ENCODE measurements at places on chromosomes 7 and 10.

DNA sequence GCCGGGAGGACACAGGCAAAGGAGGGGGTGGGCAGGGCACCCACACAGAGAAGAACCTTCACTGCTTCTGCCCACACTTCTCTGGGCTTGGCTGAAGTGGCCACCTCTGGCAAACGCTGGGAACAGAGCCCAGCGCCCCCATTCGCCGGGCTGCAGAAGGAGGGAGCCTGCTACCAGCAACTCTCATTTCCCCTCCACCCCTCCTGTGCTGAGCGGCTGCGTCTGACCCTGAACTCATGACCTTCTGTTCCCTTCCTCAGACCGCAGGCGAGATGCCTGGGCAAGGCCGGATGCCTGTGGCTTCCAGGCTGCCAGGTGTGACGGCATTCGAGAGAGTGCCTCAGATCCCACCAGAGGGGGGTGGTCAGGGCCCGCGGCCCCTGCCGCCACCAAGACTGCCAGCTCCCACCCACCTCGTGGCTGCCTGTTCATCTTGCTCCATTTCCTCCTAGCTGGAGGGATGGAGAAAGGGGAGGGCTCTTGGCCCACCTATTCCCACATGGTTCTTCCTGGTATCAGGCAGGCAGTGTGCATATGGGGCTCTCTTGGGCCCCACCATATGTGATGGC is 19.8 kb downstream of the DNAJB12 start:
- DNase-seq: peak; percentile 94

DNA sequence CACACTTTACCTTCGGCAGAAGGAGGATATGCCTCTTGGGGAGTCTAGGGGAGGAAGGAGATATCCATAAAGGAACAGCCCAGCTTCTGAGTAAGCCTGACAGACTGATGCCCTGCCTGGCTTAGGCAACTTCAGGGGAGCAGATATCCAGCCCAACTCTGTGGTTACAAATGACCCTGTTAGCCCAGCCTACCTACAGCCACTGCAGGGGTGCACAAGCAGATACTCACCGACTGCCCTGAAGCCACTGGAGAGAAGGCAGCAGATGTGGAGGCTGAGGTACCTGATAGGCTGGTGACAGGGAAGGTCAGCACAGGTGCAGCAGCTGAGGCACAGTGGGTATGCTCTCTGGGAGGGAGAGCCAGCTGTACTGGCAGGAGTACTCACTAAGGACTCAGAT is 770.2 kb downstream of the GRID1 start:
- no peak for DNase-seq

DNA sequence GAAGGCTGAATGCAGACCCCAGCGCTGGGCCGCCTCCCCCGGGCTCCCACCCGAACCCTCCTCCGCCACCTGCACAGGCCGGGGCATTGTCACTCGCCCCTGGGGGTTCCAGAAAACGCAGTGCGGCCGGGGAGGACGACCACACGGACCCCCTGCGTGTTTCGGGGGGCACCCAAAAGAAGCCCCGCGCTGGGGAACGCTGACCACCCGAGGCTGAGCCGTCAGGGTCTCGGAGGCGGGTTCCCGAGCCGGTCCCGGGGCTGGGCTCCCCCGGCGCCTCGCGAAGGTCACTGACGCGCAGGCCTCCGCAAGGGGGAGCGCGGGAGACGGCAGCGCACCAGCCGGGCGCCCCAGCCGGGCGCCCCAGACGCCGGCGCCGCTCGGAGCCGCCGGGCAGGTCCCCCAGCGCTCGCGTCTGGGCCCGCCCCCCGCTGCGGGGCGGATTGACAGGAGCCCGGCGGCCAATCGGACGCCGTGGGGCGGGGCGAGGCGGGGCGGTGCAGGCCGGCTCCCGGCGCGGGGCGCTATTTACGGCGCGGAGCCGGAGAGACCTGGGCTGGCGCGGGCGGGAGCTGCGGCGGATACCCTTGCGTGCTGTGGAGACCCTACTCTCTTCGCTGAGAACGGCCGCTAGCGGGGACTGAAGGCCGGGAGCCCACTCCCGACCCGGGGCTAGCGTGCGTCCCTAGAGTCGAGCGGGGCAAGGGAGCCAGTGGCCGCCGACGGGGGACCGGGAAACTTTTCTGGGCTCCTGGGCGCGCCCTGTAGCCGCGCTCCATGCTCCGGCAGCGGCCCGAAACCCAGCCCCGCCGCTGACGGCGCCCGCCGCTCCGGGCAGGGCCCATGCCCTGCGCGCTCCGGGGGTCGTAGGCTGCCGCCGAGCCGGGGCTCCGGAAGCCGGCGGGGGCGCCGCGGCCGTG is at the start of gene BAMBI:
TSS of gene BAMBI (plus strand) at position 554 of the 920 bp plus-strand sequence. CDS start 377 bp downstream, outside the sequence.
- peak; percentile 89 for DNase-seq

- DNase-seq: no peak
These were observed 291.7 kb downstream of the DNAJB6 start for GRCh38 chr7:157628456-157628855.

DNA sequence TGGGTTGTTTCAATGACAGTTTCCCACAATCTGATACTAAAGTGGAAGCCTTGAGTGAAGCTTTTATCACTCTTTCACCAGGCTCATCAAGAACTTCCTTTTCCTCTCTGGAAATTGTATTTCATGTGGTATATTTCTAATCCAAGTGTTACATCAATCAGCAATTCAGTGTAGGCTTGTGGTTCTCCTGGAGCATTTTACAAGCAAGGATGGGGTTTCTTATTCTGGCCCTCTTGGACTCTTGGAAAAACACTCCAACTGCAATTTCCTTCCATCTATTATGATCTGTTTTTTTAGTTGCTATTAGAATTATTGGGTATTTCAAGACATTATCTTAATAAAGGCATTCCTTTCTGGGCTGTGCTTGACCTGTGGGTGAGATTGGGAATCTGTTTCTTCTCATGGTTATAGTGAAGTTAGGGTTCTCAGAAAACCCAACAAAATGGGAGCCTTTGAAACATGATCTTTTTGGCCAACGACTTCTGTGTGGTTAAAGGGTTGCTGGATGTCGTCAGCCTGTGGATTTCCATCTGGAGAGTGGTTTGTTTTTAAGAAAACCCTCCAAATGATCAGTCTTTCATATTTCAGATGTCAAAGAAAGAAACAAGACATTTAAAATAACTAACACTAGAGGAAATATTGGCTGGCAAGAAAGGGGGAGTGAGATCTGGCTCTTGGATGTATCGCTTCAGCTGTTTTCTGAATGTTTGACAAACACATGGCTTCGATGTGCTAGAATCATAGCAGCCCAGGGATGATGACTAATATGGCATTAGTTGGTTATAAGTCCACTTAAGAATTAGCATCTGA is 540.2 kb downstream of the LRMDA start:
- DNase-seq: no peak

DNA sequence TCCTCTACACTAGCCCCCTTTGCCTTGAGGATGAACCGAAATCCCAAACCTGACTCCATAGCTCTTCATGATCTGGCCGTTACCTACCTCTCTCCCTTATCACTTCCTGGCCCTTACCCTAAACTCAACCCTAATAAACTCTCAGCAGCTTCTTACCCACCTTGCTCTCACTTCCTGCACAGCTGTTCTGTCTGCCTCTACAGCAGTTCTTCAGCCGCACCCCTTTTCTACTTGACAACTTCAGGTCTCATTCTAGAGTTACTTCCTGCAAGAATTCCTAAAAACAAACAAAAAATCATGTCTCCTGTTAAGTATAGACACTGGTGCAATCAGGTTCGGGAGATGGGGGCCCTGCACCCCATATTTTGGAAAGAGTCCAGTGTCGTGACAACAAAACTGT is 239.9 kb upstream of the CELF2 start:
- DNase-seq: no peak

GRCh38 chr7:131568510-131568909 is 12.1 kb upstream of the PODXL start:
- no peak for DNase-seq

DNA sequence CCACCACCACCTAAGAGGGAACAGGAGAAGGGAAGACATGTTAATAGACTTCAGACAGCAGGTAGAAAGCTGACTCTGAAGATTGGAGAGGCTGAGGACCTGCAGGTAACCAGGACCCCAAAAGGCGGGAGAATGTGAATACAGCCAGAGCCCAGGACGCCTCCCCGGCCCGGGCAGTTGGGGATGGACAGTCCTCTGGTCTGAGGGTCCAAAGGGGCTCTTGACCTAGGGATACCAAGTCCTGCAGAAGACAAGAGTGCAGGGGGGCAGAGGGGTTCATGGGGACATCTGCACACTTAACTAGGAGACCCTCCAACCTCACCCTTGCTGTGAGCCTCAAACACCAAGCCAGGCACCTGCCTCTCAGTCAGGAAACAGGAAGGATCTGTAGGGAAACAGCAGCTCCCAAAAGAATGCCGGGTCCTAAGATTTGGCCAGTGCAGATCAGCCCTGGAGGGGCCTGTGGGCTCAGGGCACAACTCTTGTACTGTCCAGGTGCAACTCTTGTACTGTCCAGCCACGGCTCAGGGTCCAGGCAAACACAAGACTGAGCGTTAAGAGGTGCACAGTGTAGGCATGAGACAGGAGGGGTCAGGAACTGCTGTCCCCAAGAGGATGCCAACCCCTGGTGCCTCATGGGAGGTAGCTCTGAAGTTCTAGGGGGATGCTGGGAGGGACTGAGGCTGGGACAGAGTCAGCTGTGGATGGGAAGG is 2.3 kb upstream of the STK32C start:
- DNase-seq: no peak

GRCh38 chr10:34392641-34393170 is 422.4 kb downstream of the PARD3 start:
- no peak for DNase-seq

GRCh38 chr10:127414024-127414423 is 135.1 kb upstream of the NPS start:
- no peak for DNase-seq

GRCh38 chr10:29387269-29387668 is 98.4 kb downstream of the LYZL1 start:
- DNase-seq: no peak

- DNase-seq: no peak
These were observed 27.9 kb downstream of the BBS9 start for GRCh38 chr7:33157311-33157710.

GRCh38 chr7:29078311-29079260 is 67.8 kb downstream of the CPVL start:
- no peak for DNase-seq

DNA sequence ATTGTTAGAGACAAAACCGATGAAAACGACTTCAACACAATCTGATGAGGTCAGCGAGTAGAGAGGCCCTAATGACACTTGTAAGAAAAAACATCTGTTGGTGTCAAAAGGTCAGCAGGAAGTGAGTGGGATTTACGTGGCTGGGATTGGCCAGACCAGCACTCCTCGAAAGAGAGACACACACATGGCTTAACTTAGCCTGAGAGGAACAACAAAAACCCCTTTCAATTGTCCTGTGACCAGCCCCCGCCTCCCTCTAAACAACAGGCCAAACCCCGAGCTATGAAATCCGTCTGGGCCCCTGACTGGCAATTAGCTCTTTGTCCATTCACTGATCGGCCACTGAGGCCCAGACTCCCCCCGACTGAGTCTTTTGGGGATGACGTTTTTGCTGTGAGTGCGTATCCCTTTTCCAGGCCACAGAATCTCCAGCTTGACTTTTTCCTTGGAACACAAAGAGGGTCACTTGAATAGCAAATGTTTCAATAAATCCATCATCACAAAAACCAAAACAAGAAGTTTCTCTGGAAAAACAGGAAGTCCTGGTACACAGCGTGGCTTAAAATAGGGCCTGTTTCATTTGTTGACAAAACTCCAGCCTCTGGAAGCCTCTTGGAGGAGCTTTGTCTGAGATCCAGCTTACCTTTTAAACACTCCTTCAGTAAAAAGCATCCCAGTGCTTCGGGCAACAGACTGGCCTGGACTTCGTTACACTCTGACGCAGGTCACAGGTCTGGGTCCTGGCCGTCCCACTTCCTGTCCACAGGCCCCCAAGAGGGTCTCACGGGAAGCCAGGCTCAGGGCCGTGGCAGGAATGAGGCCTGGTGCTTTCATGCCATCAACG is 103.0 kb downstream of the CTBP2 start:
- no peak for DNase-seq
